ENCODE measurements at places on chromosomes 6 and 20.

DNA sequence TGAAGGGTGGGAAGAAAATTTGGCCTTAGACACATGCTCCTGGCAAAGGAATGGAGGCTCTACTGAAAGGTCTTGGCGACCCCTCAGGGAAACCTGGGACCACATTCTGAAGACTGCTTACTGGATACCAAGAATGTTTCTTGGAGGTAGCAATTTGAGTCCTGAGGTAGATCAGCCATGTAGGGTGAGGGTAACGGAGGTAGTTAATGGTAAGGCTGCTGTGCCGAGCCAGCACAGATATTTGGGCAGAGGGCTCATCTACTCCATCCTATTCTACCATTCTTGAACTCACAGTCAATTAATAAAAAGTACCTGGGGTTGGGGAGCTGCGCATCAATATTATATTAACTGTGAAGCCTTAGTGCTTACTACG lies 401 bp upstream of the PHF3 start:
- DNase-seq, result no peak

GRCh38 chr20:1196634-1197033 lies 6.6 kb upstream of the C20orf202 start:
- no peak for DNase-seq

GRCh38 chr20:51176876-51177275 lies 154.0 kb upstream of the KCNG1 start:
- DNase-seq, result no peak

- no peak for DNase-seq
These were observed 2.5 kb downstream of the DEK start for GRCh38 chr6:18261877-18262276.

DNA sequence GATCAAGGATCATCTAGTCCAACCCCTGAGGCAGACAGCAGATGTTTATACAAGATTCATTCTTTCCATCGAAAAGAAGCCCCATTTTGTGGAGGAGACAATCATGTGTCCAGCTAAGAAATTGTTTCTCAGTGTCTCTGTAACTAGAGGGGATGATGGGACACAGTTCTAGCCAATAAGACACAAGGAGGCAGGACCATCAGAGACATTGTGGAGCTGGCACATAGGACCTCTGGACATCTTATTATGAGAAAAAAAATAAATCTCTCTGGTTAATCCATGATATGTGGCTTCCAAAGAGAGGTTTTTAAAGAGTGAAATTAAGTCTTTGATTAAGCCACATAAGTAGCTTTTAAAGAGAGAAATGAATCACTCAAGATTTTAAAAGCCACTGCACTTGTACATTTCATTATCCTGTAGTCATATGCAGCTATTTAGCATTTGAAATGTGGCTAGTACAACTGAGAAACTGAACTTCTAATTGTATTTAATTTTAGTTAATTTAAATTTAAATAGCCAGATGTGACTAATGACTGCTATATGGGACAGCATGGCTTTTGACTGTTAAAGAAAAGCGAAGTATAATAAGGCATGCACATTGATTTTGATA lies 176.8 kb downstream of the TASP1 start:
- no peak for DNase-seq

GRCh38 chr20:19451923-19452295 lies 239.5 kb downstream of the SLC24A3 start:
- no peak for DNase-seq

DNA sequence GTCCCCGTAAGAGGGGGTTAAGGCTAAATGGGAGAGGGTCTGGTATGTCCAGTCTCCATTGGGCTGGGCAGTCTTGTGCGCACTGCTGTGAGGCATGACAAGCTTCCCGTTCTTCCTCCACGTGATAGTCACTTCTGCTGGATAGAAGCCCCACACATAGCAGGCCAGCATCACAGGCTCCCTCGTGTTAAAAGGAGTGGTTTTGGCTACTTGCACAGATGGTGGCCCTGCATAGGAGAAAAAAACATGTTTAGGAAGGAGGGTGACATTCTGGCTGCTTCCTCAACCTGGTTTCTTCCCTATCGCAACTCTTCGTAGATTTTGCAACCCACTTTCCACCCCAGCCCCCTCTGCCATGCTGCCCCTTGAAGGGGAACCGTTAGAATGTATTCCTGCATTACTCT lies 3.6 kb downstream of the HLA-DMB start:
- no peak for DNase-seq

DNA sequence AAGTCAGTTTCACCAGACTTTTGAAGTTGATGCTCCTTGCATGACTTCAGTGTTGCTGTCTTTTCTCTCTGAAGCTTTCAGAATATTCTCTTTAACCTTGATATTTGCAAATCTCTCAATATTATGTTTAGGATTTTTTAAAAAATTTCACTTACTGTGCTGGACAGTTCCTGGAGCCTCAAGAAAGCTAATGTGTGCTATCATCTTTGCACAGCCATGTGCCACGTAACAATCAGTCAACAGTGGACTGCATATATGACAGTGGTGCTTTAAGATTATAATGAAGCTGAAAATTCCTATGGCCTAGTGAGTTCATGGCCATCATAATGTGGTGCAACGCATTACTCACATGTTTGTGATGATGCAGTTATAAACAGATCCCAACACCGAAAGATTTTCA lies 59.1 kb upstream of the OGFRL1 start:
- no peak for DNase-seq

GRCh38 chr6:139540276-139540675 lies 165.8 kb upstream of the CITED2 start:
- no peak for DNase-seq

GRCh38 chr20:46057856-46058598 lies 29.0 kb downstream of the SLC12A5 start:
- no peak for DNase-seq

GRCh38 chr6:34888514-34888856 lies 570 bp upstream of the ANKS1A start:
- no peak for DNase-seq

- DNase-seq, result peak; percentile 53
These were observed at the start of gene UFL1 for GRCh38 chr6:96521644-96522464. TSS of gene UFL1 (plus strand) at chr6:96521806. CDS start at chr6:96521874, 68 bp downstream.

DNA sequence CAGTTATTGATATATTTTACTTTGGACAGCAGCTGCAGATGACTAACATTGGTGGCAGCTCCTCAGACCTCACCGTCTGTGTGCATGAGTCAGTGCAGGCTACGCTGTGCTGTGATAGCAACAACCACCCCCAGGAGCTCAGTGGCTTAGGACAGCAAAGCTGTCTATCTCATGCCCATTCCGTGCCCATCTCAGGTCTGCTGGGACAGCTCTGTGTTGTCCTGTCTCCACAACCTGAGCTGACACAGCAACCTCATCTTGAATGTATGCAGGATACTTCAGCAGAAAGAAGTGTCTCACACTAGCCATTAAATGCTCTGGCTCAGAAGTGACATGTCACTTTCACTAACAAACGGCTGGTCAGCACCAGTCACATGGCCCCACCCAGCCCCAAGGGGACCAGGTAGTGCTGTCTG lies 47.7 kb downstream of the BANF2 start:
- DNase-seq, result no peak

DNA sequence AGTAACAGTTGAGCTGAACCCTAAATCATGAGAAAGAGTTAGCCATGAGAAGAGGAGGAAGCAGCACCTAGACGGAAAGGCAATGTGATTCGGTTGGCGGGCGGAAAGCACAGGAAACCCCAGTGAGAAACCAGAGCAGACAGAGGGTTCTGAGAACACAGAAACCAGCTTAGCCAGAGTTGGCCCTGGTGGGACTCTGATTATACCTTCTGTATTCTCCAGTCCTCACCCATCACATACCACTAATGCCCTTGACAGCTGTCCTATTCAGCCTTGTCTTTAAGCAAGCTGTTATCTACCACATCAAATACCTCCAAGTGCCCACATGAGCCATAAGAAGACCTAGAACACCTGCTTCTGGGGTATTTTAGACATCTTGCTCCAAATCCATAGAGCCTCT lies 58.9 kb upstream of the LRRC1 start:
- DNase-seq, result no peak

DNA sequence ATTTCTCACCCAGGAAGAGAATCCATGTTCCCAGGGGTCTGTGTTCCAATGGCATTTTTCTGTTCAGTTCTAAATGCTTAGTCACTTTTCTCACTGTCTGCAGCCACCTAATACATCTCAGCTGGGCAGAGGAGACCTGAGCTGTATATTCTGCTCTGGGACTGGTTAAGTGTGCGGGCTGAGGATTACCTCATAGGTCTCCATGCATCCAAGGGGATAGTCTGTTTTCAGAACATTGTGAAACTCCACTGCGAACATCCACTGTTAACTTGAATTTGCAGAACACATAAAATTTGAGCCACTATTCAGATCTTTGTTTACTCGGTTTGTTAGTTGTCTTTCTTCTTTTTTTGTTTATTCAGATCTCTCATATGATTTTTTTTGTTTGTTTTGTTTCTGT lies 947.1 kb downstream of the TFAP2A start:
- DNase-seq, result no peak

- DNase-seq, result no peak
These were observed 68.5 kb downstream of the MRPL14 start for GRCh38 chr6:44058617-44059358.

GRCh38 chr6:18445228-18445627 lies 58.1 kb downstream of the RNF144B start:
- no peak for DNase-seq

- no peak for DNase-seq
These were observed 35.2 kb upstream of the MLN start for GRCh38 chr6:33838983-33839382.

- no peak for DNase-seq
These were observed 14.0 kb upstream of the LOC128125822 start for GRCh38 chr6:63558278-63558677.

DNA sequence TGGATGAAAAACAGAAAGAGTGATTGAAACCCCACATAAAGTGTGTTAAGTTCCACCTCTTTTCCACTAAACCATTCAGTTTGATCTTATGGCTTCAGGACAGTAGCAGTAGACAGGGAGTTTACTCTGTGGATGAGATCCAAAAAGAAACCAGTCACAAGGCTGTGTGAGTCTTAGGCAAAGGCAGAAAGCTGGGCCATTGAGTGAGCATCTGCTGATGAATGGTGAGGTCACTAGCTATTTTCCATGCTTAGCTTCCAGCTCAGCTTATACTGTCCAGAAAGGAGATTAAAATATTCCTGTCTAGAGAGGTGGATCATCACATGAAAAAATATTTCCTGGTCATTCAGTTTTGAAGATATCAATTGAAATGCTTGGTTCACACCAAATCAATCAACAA lies 1643.9 kb downstream of the HACE1 start:
- no peak for DNase-seq

GRCh38 chr20:50675671-50676376 lies 15.5 kb downstream of the RIPOR3 start:
- no peak for DNase-seq

GRCh38 chr6:117280922-117281321 lies 15.6 kb downstream of the VGLL2 start:
- DNase-seq, result no peak

DNA sequence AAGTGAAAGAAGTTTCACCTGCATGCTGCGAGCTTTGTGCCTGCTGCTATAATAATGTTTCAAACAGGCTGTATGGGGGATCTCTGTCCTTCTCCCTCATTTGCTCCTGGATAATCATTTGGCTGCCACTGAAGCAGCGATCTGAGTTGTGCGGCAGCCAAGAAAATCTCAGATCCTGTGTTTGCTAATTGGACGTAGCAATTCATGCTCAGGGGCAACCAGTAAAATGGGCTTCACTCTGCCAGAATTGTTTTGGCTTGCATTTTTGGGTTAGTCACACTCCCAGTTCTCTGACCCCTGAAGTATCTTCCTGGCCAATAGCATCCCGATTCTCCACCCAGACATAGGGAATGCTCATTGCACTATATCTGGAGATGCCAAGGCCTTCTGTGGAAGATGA lies 13.7 kb upstream of the STXBP5 start:
- DNase-seq, result no peak

DNA sequence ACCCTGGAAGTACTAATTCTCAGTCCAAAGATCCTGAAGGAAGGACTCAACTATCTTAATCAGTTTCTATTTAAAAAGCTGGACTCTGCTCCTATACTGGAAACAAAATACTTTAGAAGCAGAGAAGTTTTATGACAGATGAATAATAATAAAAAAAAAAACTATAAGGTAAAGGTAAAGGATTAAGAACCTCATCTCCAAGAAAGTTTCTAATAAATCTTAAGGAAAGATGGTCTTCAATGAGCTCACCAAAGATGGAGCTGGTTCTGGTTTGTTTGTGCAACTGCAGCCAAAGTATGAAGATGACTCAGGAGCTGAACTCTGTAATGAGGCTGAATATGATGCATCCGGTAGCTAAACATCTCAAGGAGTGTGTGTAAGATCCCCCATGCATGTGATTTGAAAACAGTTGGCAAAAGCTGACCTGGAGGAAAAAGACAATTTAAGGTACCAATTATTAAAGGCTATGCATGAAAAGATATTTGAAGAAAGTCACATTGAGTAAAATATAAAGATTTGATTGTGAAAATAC lies 25.2 kb downstream of the MED23 start:
- no peak for DNase-seq

DNA sequence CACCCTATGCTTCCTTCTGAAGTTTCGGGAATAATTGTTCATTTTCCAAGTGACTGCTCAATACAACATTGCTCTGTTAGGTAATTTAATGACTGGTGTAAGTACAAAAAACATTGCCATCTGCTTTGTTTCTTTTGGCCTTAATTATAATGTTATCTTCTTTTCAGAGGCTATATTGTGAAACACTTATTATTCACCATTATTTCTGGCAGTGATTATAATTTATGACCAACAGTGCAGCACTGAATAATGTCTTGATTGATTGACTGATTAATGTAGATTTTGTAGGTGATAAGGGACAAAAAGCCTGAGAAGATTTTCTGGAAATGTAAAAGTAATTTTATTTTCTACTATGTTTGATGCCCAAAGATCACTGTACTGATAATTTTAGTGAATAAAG lies 377.7 kb downstream of the PLCB1 start:
- DNase-seq, result no peak

- DNase-seq, result no peak
These were observed 23.0 kb downstream of the OPN5 start for GRCh38 chr6:47804821-47805220.

DNA sequence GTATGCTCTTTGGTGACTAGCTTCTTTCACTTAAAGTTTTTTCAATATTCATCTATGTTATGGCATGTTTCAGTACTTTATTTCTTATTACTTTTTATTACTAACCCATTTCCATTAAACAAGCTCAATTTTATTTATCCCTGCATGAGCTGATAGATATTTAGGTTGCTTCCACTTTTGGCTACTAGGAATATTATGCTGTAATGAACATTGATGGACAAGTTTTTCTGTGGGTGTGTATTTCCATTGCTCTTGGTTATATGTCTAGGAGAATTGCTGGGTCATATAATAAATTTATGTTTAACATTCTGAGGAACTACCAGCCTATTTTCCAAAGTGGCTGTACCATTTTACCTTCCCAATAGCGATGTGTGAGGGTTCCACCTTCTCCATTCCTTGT lies 69.9 kb downstream of the ZBTB2 start:
- no peak for DNase-seq

GRCh38 chr6:134217105-134217797 lies 100.7 kb downstream of the SGK1 start:
- DNase-seq, result no peak

DNA sequence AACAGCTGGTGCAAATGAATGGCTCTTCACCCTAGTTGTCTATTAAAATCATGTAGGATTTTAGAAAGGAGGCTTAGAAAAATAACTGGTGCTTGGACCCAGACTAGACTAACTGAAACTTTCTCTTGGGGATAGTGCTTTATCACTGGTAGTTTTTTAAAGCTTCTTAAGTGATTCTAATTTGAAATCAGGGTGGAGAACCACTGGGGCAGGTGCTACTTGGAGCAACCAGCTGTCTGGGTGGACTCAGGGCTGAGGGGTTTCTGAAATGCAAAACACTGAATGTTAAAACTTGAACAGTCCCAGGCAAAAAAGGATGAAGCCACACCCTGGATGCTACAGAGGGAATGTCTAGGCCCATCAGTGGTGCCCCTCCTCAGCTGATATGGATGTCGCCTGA lies 81.2 kb downstream of the PXDC1 start:
- DNase-seq, result no peak

All from NCI-H2081 treated with DMSO at 0.1 percent for 48 hours (cell line).